ENCODE measurements at places on chromosomes 7 and 10. TPM values are rescaled to one million over a fixed set of nuclear protein-coding genes. Genes with fewer than 3 reads are reported as not detected.

PLPP4 gene
- not detected for total RNA-seq

DNA sequence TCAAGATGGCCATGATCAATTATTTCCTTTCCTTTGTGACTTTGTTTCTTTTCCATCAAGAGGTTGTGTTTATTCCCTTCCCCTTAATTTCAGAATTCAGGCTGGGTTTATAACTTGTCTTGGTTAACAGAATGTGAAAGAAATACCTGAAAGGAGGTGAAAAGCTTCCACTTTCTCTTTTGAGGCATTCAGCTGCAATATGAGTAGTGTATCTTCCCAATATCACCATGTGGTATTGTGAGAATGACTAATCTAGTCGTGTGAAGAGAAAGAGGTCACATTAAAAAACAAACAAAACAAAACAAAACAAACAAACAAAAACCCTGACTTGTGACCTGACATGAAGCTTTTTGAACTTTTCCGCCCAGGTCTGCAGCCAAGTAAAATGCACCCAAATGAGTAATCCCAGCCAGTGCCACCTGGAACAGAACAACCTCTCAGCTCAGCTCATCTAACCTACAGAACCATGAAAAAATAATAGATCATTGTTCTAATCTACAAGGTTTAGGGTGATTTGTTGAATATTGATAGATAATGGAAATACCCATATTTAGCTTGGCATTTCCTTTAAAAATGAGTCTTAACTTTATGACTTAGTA, 70.8 kb upstream of the TEX47 start:
- DNase-seq, result no peak
- no peaks in the 10 kb centered on the region for H3K27me3 ChIP-seq
- H3K4me3 ChIP-seq, result no peak overlapping the region
- no peak overlapping the region for H3K27ac ChIP-seq

DNA sequence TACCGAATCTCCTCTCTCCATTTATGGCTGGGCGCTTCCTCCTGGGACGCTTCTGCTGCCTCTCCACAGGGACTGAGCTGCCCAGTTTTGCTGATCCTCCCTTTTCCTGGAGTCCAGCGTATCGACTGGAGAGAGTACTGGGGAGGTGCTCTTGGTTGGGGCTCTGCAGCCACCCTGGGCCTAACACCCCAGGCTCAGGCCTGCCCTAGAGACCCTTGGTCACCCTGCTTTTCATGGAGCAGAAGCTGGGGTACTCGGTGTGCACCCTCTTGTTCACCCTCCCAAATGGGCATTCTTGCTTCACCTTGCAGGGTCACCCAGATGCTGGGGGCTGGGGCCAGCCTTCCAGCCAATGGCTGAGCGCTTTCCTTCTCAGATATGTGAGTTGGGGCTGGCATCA, 88.8 kb upstream of the RET start:
- H3K36me3 ChIP-seq, result no peaks in the 10 kb centered on the region
- H3K4me3 ChIP-seq, result no peak overlapping the region
- no peaks in the 10 kb centered on the region for H3K27me3 ChIP-seq

DNA sequence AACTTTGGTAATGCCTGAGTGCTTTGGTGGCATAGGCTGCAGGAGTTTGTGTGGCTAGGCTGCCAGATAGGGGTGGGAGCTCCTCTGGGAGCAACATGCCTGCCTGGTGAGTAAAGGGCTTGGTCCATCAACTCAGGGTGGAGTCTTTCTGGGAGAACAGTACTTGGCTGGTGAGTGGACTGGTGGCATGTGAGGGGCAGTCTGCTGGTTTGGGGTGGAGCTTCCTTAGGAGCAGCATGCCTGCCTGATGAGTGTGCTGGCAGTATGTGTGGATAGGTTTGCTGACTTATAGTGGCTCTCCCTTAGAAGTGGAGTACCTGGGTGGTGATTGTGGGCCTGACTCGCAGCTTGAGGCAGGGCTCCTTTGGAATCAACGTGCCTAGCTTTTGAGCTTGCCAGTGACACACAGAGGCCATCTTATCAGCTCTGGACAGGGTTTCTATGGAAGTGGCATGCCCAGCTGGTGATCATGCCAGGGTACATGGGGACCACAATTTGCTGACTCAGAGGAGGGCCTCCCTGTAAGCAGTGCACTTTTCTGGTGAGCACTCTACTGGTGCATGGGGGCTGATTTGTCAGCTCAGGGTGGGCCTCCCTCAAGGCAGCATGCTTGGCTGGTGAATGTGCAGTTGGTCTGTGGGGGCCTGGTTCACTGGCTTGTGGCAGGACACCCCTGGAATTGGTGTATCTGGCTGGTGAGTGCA, 35.0 kb upstream of the SRI start:
- no peak for DNase-seq
- H3K36me3 ChIP-seq, result no peaks in the 10 kb centered on the region
- no peaks in the 10 kb centered on the region for H3K27me3 ChIP-seq

ZP3 gene
- total RNA-seq, result 3.2 TPM

DNA sequence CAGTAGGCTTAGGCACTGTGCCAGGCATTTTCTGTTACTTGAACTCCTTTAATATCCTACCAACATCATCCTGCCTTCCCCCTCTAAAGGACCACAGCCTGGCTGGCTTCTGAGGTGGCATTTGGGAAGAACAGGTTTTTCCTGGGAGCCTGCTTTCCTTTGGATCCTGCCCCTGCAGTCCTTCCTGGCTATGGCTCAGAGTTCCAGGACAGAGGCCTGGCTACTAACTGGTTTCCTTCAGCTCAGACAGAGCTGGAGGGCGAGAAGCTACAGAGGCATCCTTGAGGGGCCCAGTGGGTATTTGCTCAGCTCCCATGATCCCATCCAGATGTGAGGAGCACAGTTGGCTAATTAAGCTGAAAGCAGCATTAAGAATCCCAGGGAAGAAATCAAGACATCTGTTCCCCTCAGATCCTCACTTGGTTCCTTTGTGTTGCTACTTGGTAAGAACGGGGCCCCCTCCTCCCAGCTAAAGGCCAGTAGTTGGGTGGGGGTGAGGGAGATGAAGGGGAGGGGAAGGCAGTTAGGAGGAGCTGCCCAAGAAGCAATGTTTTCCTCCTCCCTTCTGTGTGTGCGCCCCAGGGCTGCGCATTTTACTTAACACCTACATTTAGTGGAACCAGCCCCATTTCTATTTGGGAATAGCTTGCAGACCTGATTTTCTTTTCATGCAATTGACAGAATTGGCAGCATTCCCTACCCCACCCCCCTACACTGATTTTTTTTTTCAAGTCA, 142.6 kb upstream of the SORCS3 start:
- no peak for DNase-seq
- no peak overlapping the region for H3K27ac ChIP-seq
- H3K27me3 ChIP-seq, result no peaks in the 10 kb centered on the region

- no peaks in the 10 kb centered on the region for H3K4me1 ChIP-seq
- H3K27me3 ChIP-seq, result no peaks in the 10 kb centered on the region
- no peak for DNase-seq
These were observed 34.2 kb downstream of the DNAJC12 start for GRCh38 chr10:67803588-67804394.
